ENCODE measurements at places on chromosomes 11 and 22.

GRCh38 chr11:22640862-22641261 lies 15.2 kb upstream of the FANCF start:
- no peak for DNase-seq

- DNase-seq = no peak
These were observed 433.2 kb downstream of the TBC1D22A start for GRCh38 chr22:47195484-47196165.

DNA sequence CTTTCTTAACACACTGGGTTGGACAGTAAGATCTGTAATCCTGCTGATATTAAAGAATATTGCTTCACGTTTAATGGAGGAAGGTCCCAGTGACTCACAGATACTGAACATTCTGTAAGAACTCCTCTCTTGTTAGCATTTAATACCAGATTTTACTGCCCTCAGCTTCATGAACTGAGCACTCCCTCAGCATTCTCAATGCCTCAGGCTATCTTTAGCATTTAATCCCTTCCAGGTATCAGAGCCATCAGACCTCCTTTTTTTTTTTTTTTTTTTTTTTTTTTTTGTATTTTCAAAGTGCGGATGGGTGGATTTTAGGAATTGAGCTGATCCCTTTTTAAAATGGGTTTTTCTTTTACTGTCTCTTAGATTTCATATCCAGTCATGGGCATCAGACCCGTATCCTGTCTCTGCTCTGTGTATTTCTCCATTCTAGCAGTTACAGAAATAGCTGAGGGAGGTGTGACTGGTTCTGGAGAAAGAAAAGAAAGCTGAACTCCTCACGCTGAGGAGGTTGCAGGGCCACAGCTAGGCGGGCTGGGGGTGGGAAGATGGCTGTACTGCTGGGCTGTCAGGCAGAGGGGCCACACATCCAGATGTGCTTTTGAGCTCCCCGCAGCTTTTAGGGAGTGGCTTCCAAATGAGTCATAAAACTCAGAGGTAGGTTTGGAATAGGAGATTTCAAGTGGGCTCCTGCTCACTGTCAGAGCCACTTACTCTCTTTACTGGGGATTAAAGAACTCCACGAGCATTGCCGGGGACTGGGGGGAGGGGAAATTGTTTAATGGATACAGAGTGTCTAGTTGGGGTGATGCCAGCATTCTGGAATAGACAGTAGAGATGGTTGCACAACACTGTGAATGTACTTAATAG lies 97.0 kb downstream of the SYT9 start:
- DNase-seq = no peak

DNA sequence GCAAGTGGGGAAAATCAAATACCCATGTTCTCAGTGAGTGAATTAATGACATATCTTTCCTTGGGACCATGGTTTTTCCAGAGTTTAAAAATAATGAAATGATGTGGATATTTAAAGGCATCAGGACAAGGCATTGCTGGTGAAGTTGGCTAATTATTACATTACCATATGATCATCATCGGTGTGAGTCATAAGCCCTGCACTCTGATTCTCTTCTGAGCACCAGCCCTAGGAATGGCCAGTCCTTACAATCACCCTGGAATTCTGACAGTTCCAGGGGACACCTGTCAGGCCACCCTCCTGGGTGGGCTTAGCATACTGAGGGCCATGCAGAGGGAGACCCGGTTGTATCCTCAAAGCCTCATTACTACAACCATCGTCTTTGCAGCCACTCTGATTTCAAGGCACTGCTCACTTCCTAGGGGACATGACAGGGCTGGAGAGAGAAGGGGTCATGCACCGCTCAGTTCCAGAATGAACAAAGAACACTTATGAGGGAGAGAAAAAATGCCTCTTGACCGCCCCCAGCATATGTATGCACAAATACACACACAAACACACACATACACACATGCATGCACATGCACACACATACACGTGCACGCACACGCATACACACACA lies 365.0 kb downstream of the MIAT start:
- no peak for DNase-seq

DNA sequence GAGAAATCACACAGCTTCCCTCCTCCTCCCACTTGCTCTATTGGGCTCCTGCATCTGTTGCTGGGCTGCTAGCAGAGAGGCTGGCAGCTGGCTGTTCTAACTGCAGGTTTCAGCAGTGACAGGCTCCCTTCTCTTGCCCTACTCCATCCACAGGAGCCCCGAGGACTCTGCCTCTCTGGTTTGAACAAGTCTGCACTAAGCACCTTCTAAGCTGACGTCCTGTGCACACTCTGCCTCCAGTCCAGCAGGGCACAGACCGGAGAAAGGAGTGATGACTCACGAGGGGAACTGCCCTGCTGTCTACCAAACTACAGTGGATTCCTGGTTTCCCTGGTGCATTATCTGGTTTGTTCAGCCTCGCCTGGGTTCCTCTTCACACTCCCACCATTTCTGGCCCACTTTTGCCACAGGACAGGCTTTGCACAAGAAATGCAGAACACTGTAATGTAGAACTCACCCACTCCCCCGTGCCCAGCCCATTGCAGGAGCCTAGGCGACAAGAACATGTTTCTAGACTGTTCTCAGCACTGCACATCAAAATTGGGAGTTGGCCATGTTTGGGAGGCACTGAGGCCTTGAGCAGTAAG lies 26.0 kb downstream of the IL10RA start:
- peak; percentile 21 for DNase-seq
